ENCODE measurements at places on chromosomes 2 and 18. TPM values are rescaled to one million over a fixed set of nuclear protein-coding genes. Genes with fewer than 3 reads are reported as not detected.

The SAG gene
- total RNA-seq = not detected

The CCNT2 gene
- 42.9 TPM for total RNA-seq

GRCh38 chr2:101889460-101890098, 102.2 kb upstream of the IL1R2 start:
- no peak for DNase-seq

The MC5R gene
- total RNA-seq = not detected

The SCN3A gene
- not detected for total RNA-seq

DNA sequence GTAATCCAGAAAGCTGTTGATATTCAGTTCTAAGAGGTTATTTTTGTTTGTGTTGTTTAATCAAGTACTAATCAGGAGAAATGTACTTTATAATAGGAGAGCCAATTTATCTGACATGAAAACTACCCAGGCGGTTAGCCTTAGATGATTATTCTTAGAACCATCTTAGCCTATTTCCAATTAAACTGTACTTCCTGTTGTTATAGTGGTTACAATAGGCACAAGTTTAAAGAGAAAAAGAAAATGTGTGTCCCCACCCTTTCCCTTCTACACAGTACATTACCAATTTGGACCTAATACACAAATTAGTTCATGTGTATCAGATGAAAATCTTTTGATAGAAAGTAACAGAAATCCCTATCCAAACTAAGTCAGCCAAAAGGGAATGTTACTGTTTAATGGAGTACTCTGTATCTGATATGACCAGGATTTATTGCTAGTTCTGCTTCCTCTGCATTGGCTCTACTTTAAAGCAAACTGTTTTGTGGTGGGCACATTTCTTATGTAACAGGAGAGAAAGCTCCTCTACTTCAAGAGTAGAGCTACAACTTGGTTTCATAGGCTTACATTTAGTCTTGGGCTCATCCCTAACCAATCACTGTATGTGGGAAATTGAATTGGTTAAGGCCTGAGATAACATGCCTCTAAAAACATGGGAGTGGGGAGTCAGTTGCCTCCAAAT, 217.9 kb downstream of the UBE2E3 start:
- DNase-seq = no peak

The CNGA3 gene
- not detected for total RNA-seq

All from Caco-2 (cell line).